ENCODE measurements at places on chromosomes 1 and 21. TPM values are rescaled to one million over a fixed set of nuclear protein-coding genes. Genes with fewer than 3 reads are reported as not detected.

CTTNBP2NL gene
- total RNA-seq = 32.0 TPM

DNA sequence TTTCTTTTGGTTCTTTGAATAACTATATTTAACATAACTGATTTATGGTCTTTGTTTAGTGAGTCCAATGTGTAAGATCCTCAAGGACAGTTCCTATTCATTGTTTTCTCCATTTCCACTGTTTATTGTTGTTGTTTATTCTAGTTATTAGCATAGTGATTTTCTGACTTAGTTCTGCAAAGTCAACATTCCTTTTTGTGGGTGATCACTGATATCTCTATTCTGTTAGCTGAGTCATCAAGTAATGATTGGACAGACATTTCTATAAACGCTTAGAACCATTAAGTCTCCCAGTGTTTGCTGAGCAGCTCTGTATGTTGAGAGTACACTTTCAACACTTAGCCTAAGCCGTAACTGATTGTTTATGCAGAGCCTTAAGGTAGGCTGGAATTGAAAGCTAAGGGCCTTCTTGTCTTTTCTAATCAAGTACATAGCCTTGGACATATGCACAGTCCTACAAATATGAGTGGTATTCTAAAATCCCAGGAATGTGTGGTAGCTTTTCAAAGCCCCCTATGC, 87.1 kb downstream of the SLC5A9 start:
- H3K27me3 ChIP-seq = peaks cover 3% of the 10 kb centered on the region
- no peak overlapping the region for H3K4me3 ChIP-seq
- H3K27ac ChIP-seq = no peak overlapping the region

ACTL8 gene
- total RNA-seq = 0.80 TPM

- peaks cover 26% of the 10 kb centered on the region for H3K4me1 ChIP-seq
- H3K27ac ChIP-seq = peak within 1 kb of the TSS; percentile 36
- DNase-seq = peak; percentile 80
These were observed at the start of gene MTARC1 for GRCh38 chr1:220786337-220787068. MTARC1 (plus strand) TSS chr1:220786913; CDS start chr1:220786945, 32 bp downstream.

- H3K27ac ChIP-seq = no peak overlapping the region
- no peaks in the 10 kb centered on the region for H3K4me1 ChIP-seq
- no peak for DNase-seq
- H3K4me3 ChIP-seq = no peak overlapping the region
- peaks cover 74% of the 10 kb centered on the region for H3K36me3 ChIP-seq
These were observed 4.2 kb upstream of the KPRP start for GRCh38 chr1:152753586-152753985.

- no peak overlapping the region for H3K4me3 ChIP-seq
- H3K27ac ChIP-seq = no peak overlapping the region
- DNase-seq = no peak
- peaks cover 5% of the 10 kb centered on the region for H3K4me1 ChIP-seq
These were observed 125.2 kb upstream of the GALNT2 start for GRCh38 chr1:229941831-229942230.

PIGM gene
- total RNA-seq = 4.4 TPM

DNA sequence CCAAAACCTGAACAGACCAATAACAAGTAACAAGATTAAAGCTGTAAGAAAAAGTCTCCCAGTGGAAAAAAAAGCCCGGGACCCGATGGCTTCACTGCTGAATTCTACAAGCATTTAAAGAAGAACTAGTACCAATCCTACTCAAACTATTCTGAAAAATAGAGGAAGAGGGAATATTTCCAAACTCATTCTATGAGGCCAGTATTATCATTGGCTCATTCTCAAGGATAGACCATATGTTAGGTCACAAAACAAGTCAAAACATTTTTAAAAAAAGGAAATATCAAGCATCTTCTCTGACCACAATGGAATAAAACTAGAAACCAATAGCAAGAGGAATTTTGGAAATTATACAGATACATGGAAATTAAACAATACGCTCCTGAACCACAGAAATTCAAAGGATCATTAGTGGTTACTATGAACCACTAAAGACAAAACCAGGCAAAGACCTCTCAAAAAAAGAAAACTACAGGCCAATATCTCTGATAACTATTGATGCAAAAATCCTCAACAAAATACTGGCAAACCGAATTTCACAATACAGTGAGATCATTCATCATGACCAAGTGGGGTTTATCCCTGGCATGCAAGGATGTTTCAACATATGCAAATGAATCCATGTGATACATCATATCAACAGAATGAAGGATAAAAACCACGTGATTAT, 13.9 kb upstream of the IL20 start:
- H3K4me3 ChIP-seq = no peak overlapping the region
- peaks cover 2% of the 10 kb centered on the region for H3K4me1 ChIP-seq
- no peaks in the 10 kb centered on the region for H3K36me3 ChIP-seq
- H3K27me3 ChIP-seq = peaks cover 15% of the 10 kb centered on the region
- DNase-seq = no peak

LEFTY2 gene
- 15.5 TPM for total RNA-seq

DNA sequence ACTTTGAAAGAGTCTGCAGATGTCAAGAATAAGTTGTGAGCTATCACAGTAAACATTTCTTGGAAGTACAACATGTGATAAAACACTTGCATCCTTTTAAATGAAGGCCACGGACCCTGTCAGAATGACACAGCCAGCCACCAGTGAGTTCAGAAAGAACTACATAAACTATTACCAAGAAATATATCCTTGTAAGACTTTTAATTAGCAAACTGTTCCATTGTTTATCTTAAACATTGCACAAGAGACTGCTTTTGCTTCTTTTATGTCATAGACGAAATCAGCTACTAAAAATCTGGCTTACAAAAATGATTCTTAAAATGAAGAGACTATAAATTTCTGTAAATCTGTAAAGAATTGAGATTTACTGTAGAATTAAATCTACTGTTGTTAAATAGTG, 17.9 kb downstream of the LRRC7 start:
- no peaks in the 10 kb centered on the region for H3K27me3 ChIP-seq
- DNase-seq = no peak
- no peaks in the 10 kb centered on the region for H3K36me3 ChIP-seq
- H3K4me3 ChIP-seq = no peak overlapping the region

NUF2 gene
- total RNA-seq = 32.9 TPM
